PC-9 (cell line): ENCODE measurements at places on chromosomes 2 and 18. TPM values are rescaled to one million over a fixed set of nuclear protein-coding genes. Genes with fewer than 3 reads are reported as not detected.

DNA sequence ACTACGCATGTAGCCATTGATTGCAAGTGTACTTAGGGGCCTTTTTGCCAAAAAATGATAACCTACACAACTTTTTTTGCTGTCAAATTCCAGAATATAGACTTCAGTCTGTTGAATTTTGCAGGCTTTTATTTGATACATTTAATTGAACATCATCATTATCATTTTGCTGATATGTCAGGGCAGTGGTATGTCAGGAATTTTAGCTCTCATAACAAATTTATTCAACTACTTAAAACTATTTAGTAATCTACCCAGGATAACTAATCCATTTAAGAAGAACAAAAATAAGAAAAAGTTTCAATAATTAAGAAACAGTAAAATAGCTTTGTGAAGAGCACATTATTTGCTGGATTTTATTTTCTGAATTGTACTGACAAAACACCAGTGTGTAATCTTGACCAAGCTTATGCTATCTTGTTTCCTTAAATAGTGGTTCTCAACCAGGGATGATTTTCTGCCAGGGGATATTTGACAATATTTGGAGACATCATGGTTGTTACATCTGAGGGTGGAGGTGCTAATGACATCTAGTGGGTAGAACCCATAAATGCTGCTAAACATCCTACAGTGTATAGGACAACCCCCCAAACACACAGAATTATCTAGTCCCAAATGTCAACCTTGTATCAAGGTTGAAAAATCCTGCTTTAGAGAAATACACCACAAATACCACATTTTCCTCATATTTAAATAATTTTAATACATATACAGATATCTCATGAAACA is 12.1 kb upstream of the TTN start:
- no peak overlapping the region for H3K27ac ChIP-seq
- no peaks in the 10 kb centered on the region for H3K36me3 ChIP-seq
- H3K4me1 ChIP-seq = no peaks in the 10 kb centered on the region
- no peaks in the 10 kb centered on the region for H3K27me3 ChIP-seq

- H3K27me3 ChIP-seq = no peaks in the 10 kb centered on the region
- no peak overlapping the region for H3K27ac ChIP-seq
- no peak overlapping the region for H3K4me3 ChIP-seq
- no peak for DNase-seq
- H3K4me1 ChIP-seq = no peaks in the 10 kb centered on the region
These were observed 490.3 kb downstream of the CCDC85A start for GRCh38 chr2:56674084-56674483.

The IL1R2 gene
- total RNA-seq = 3.3 and 3.8 TPM in 2 replicates

DNA sequence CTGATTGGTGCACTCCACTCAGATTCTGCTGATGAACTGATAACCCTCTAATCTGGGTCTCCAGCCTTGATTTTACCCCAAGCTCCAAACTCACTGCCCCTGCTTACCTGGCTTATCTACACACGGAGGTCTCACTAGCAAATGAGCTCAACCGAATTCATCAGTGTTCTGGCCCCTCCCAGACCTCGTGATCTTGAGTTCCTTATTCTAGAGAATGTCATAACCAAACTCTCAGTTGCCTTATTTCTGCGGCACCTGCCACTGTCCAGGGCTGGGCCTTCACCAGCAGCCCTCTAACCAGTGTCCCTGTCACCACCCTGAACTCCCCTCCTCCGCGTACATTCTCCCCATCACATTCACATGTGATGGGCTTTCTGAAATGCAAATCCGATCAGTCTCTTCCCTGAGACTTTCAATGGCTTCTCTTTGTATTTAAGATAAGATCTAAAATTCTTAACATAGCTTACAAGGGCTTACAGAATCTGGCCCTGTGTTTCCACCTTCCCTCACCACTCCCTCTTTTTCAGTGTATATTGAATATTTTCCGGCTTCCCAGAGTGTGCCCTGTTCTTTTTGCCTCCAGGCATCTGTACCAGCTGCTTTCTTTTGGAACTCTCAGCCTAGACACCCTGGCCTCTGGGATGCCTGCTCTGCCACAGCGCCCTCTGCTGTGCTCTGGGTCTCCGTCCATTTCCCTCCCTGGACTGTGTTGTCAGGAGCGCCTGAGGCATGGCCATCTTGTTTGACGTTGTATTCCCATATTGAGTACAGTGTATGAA is 31.1 kb downstream of the NAB1 start:
- H3K27ac ChIP-seq = no peak overlapping the region
- H3K36me3 ChIP-seq = no peaks in the 10 kb centered on the region
- no peaks in the 10 kb centered on the region for H3K27me3 ChIP-seq
- H3K4me3 ChIP-seq = no peak overlapping the region
- H3K4me1 ChIP-seq = no peaks in the 10 kb centered on the region

GRCh38 chr2:105641389-105641811 is 103.3 kb upstream of the NCK2 start:
- peaks cover 90% of the 10 kb centered on the region for H3K27me3 ChIP-seq
- no peak overlapping the region for H3K4me3 ChIP-seq

The GAL3ST2 gene
- 3.9 and 4.3 TPM in 2 replicates for total RNA-seq

GRCh38 chr2:45984366-45984765 is 312.8 kb upstream of the EPAS1 start:
- no peak for DNase-seq
- no peak overlapping the region for H3K4me3 ChIP-seq
- no peak overlapping the region for H3K27ac ChIP-seq
- H3K27me3 ChIP-seq = no peaks in the 10 kb centered on the region
- H3K36me3 ChIP-seq = no peaks in the 10 kb centered on the region

The MOGAT1 gene
- 0.35 and 0.65 TPM in 2 replicates for total RNA-seq

The PROKR1 gene
- total RNA-seq = not detected in 2 replicates

The ANAPC1 gene
- 59.6 and 65.1 TPM in 2 replicates for total RNA-seq

The MARCHF4 gene
- total RNA-seq = 7.7 and 14.5 TPM in 2 replicates

- no peak overlapping the region for H3K27ac ChIP-seq
- no peak for DNase-seq
- no peaks in the 10 kb centered on the region for H3K27me3 ChIP-seq
- H3K36me3 ChIP-seq = no peaks in the 10 kb centered on the region
- H3K4me1 ChIP-seq = no peaks in the 10 kb centered on the region
These were observed 124.1 kb downstream of the METTL8 start for GRCh38 chr2:171309455-171310286.

The MROH2A gene
- 1.4 and 2.9 TPM in 2 replicates for total RNA-seq

DNA sequence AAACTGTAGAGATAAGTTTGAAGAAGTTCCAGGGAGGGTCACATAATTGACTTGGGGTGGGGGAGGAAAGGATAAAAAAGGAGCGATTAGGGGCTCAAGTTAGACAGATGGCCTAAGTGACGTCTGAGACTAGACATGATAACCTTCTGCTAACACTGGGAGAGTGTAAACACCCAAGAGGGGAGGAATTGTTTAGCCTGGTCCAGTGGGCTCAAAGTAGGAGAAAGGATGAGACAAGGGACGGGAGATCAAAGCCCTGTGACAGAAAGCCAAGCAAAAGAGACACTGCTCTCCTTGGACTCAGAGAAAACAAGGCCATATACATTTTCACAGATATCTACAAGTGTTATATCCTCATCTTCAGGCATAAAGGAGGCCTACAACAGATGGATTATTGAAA is 45.5 kb upstream of the IHH start:
- H3K4me3 ChIP-seq = no peak overlapping the region
- no peak for DNase-seq
- no peak overlapping the region for H3K27ac ChIP-seq
- no peaks in the 10 kb centered on the region for H3K27me3 ChIP-seq
- H3K36me3 ChIP-seq = no peaks in the 10 kb centered on the region
- H3K4me1 ChIP-seq = peaks cover 7% of the 10 kb centered on the region; the same call in 1 of the 2 replicates

- no peaks in the 10 kb centered on the region for H3K27me3 ChIP-seq
- H3K4me3 ChIP-seq = no peak overlapping the region
- H3K4me1 ChIP-seq = peaks cover 28% of the 10 kb centered on the region
- peak overlapping the region; percentile 38 for H3K27ac ChIP-seq
- DNase-seq = no peak
- H3K36me3 ChIP-seq = no peaks in the 10 kb centered on the region
These were observed 149.4 kb upstream of the DNMT3A start for GRCh38 chr2:25491003-25491696.

DNA sequence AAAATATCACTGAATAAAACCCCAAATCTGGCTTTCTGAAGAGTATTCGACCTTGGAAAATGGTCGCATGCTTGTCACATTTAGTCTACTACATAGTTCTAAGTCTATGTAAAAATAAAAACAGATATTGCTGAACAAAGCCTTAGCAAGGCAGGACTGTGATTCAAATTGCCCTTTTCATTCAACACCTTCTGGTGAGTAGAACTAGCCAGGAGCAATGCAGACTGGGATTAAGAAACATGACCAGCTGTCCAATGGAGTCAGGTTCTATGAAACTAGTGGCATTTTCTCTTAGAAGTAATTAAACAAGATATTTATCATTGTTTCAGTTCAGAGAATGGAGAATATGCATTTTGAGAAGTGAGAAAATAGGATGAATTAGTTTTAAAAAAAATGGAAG is 1260.5 kb upstream of the ACVR2A start:
- no peak for DNase-seq
- peaks cover 4% of the 10 kb centered on the region; the same call in 1 of the 2 replicates for H3K4me1 ChIP-seq
- no peaks in the 10 kb centered on the region for H3K36me3 ChIP-seq
- no peak overlapping the region for H3K4me3 ChIP-seq
- no peak overlapping the region for H3K27ac ChIP-seq
- no peaks in the 10 kb centered on the region for H3K27me3 ChIP-seq

- H3K27me3 ChIP-seq = peaks cover 31% of the 10 kb centered on the region; the same call in 1 of the 2 replicates
- H3K27ac ChIP-seq = no peak overlapping the region
- H3K36me3 ChIP-seq = no peaks in the 10 kb centered on the region
- DNase-seq = no peak
- no peak overlapping the region for H3K4me3 ChIP-seq
- H3K4me1 ChIP-seq = no peaks in the 10 kb centered on the region
These were observed 79.4 kb upstream of the TMEM200C start for GRCh38 chr18:5974696-5975095.

DNA sequence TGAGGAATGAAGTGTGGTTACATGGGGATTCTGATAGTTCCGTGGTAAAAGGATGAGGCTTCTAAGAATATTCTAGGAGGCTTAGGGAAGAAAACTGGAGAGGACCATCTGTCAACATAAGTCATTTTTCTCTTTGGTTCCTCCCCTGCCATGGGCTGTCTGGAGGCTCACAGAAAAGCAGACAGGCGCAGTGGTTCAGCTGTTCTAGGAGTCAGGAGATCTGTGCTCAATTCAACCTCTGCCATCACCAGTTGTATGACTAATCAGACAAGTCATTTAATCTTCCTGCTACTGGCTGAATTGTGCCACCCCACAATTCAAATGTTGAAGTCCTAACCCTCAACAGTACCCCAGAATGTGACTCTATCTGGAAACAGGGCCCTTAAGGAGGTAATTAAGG is 36.4 kb downstream of the ADAM17 start:
- H3K27ac ChIP-seq = no peak overlapping the region
- H3K36me3 ChIP-seq = peaks cover 53% of the 10 kb centered on the region
- H3K27me3 ChIP-seq = no peaks in the 10 kb centered on the region
- H3K4me1 ChIP-seq = no peaks in the 10 kb centered on the region
- no peak overlapping the region for H3K4me3 ChIP-seq

The COPS8 gene
- 57.6 and 64.7 TPM in 2 replicates for total RNA-seq

- H3K4me3 ChIP-seq = no peak overlapping the region
- H3K27me3 ChIP-seq = peaks cover 98% of the 10 kb centered on the region
- no peaks in the 10 kb centered on the region for H3K36me3 ChIP-seq
- H3K4me1 ChIP-seq = no peaks in the 10 kb centered on the region
- no peak for DNase-seq
These were observed 287.4 kb upstream of the HDAC4 start for GRCh38 chr2:239688122-239688681.

DNA sequence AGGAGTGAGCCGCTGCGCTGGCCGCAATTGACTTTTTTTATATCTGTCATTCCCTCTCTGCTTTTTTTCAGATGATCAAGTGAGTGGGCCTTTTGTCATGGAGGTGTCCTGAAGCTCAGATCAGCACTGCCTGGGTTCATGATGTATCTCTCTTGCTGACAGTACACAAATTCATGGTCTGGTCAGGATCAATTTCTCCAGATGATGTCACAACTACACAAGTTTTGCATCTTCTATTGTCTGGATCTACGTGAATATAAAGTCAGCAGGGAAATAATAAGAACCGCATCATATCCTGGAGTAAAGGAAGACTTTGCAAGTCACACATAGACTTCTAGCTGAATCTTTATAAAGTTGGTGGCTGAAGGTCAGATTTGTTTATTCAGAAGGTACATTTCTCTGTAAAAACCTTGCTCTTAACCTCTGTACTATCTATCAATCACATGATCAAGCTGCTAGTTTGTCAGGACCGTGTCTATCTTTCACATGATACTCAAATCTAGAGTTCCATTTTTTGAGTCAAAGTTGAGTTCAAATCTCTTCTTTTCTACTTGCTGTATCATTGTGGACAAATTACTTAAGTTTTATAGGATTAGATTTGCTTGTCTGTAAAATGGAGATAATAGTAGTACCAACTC is 13.1 kb upstream of the CD28 start:
- H3K27me3 ChIP-seq = no peaks in the 10 kb centered on the region
- H3K36me3 ChIP-seq = no peaks in the 10 kb centered on the region
- DNase-seq = no peak
- no peak overlapping the region for H3K4me3 ChIP-seq
- H3K27ac ChIP-seq = no peak overlapping the region

DNA sequence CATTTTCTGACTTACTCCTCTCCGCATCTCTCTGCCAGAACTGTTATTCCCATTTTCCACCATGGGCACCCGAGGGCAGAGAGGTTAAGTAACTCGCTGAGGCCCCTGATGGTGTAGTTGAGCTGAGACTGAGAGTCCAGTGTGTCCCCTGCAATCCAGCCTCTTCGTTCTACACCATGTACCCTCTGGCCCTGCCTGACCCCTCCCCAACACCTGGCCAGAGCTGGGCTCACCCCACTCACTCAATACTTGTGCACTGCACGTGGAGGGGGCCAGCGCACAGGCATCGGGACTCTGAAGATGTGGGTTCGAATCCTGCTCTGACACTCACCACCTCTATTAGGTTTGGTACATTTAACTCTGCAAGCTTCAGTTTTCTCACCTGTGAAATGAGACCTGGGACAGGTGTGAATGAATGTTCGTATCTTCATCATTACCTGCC is 24.3 kb upstream of the FOSL2 start:
- H3K4me1 ChIP-seq = peaks cover 69% of the 10 kb centered on the region
- no peak overlapping the region for H3K4me3 ChIP-seq
- no peaks in the 10 kb centered on the region for H3K36me3 ChIP-seq

DNA sequence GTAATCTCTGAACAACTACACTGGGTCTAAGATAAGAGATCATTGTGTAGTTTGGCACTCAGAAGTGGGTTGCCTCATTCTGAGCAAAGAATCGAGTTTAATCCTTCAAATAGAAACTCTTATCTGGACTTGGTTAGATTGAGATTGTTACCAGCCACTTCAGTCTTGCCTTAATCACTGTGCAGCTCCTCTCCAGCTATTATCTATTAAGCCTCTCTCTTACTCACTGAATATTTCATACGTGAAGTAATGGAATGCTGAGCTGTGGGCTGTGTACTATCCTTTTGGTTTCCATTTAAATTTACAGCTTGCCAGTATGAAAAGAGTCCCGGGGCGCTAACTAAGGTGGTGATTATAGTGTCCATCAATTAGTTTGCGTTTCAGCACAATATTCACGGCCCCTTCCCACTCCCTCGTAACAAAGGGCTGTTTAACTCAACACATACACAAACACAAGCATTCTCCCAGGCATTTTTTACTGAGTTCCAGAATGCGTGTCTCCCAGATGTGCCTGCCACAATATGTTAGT is 65.7 kb upstream of the NCKAP5 start:
- no peak for DNase-seq
- no peak overlapping the region for H3K27ac ChIP-seq
- H3K27me3 ChIP-seq = no peaks in the 10 kb centered on the region; the same call in 1 of the 2 replicates
- H3K4me3 ChIP-seq = no peak overlapping the region
- H3K36me3 ChIP-seq = no peaks in the 10 kb centered on the region
- H3K4me1 ChIP-seq = no peaks in the 10 kb centered on the region

The HSPE1 gene
- 113 and 219 TPM in 2 replicates for total RNA-seq

The FKBP7 gene
- 3.8 and 6.1 TPM in 2 replicates for total RNA-seq
